T follicular helper cell (primary cell): ENCODE measurements at places on chromosomes 11 and 22.

DNA sequence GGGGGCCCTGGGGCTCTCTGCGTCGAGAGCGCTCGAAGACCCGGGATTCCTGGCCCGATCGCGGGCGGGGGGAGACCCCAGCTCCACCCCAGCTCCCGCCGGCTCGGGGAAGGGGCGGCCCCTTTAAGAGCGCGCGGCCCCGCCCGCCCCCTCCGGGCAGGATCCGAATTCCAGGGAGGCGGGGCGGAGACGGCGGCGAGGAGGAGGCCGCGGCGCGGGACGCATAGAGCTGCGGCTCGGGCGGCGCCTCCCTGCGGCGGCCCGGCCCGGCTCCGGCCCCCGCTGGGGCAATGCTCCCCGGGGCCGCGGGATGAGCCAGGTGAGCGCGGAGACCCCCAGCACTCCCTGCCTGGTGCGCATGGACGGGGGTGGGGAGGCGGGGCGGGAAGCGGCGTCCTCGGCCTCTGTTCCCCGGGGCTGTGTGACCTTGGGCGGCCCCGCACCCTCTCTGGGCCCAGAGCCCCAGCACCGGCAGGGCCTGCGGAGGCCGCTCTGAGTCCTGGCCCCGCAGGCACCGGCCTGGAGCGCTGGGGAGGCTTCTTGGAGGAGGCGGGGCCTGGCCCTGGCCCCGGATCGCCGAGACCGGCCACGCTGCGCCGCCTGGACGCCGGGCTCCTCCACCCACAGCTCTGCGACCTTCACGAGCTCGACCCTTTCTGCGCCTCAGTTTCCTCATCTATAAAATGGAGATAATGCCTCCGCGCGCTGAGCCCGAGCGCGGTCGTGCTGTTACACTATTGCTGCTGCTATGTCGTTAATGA, 565 bp downstream of the GAS2L1 start:
- peak; percentile 22 for DNase-seq

- no peak for DNase-seq
These were observed 64.2 kb downstream of the SLC36A4 start for GRCh38 chr11:93133488-93134109.

GRCh38 chr11:67371911-67372320, 1.5 kb downstream of the CLCF1 start:
- DNase-seq = no peak

DNA sequence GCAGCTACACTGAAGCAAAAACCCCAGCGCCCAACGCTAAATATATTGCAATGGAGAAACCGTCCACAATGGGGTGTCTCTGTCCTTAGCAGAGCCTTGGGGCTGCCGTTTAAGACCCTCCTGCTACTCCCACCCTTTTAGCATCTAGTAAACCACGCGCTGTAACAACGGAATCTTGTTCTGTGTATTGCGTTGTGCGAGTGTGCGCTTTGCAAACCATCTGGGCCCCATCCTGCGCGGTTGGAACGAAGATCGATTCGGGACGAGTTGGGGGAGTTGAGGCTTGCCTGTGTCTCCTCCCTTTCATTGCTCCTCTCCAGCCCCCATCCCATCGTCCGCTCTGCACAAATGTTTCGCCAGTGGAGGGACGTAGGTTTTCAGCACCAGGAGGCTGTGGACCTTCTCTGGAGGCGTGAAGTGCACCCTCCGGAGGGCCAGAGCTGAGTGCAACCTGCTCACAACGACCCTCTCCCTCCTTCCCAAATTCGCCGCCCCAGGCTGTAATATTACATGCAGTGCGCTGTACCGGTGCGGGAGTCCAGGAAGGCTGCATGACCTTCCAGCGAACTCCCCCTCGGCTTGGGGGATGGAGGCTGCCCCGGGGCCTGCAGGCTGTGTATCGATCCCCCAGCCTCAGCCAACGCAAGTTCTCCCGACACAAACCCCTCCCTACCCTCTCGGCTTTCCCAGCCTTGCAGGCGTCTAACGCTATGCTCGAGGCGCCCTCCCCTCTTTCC, 1.6 kb upstream of the KMT2A start:
- peak; percentile 2 for DNase-seq

- no peak for DNase-seq
These were observed 59.9 kb downstream of the GRIK4 start for GRCh38 chr11:120571476-120571875.

DNA sequence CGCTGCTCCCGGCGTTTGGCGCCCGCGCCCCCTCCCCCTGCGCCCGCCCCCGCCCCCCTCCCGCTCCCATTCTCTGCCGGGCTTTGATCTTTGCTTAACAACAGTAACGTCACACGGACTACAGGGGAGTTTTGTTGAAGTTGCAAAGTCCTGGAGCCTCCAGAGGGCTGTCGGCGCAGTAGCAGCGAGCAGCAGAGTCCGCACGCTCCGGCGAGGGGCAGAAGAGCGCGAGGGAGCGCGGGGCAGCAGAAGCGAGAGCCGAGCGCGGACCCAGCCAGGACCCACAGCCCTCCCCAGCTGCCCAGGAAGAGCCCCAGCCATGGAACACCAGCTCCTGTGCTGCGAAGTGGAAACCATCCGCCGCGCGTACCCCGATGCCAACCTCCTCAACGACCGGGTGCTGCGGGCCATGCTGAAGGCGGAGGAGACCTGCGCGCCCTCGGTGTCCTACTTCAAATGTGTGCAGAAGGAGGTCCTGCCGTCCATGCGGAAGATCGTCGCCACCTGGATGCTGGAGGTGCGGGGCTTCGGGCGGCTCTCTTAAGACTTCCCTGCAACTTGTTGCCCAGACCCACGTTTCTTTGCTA, at the start of gene CCND1:
CCND1 (plus strand) TSS at position 162 of the 587 bp plus-strand sequence; CDS start at position 320, 158 bp downstream.
- peak; percentile 8 for DNase-seq

- no peak for DNase-seq
These were observed 23.4 kb upstream of the BDNF start for GRCh38 chr11:27723687-27724086.

DNA sequence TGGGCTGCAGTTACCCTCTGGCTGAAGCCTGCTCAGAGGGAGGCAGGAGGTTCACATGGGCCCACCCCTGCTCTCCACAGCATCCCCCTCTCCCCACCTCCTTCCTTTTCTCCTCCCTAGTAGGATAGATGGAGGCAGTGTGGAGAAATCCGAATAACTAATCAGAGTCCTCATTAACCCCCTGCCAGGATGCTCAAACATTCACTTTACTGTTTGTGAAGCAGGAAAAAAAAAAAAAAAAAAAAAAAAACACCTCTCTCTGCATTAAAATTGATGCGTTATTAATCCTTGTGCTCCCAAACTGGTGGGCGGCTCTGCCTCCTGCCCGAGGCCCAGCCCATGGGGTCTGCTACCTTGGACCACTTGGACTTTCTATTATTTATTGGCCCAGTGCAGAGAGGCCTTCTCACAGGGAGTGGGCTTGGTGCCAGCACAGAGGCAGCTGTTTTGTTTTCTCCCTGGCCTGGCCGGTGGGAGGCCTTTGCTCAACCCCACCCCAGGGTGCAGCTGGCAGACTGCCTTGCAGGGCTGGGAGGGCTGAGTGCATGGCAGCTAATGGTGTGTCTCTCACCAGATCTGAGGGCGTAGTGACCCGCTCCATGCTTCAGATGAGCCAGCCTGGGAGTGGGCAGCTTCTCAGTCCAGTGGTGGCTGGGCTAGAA, 150.7 kb downstream of the PKNOX2 start:
- no peak for DNase-seq

DNA sequence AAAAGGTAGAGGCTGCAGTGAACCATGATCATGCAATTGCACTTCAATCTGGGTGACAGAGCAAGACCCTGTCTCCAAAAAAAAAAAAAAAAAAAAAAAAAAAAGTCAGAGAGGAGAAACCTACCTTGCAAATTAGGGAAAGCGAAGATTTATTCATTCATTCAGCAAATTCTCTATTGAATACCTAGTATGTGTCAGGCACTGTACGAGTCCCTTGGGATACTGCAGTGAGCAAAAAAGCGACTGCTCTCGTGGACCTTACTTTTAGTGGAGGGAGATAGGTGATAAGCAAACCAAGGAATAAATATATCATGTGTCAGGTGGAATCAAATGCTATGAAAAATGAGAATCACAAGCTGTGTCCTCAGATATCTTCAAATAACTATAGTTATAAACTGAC, 101.3 kb downstream of the STIM1 start:
- no peak for DNase-seq

DNA sequence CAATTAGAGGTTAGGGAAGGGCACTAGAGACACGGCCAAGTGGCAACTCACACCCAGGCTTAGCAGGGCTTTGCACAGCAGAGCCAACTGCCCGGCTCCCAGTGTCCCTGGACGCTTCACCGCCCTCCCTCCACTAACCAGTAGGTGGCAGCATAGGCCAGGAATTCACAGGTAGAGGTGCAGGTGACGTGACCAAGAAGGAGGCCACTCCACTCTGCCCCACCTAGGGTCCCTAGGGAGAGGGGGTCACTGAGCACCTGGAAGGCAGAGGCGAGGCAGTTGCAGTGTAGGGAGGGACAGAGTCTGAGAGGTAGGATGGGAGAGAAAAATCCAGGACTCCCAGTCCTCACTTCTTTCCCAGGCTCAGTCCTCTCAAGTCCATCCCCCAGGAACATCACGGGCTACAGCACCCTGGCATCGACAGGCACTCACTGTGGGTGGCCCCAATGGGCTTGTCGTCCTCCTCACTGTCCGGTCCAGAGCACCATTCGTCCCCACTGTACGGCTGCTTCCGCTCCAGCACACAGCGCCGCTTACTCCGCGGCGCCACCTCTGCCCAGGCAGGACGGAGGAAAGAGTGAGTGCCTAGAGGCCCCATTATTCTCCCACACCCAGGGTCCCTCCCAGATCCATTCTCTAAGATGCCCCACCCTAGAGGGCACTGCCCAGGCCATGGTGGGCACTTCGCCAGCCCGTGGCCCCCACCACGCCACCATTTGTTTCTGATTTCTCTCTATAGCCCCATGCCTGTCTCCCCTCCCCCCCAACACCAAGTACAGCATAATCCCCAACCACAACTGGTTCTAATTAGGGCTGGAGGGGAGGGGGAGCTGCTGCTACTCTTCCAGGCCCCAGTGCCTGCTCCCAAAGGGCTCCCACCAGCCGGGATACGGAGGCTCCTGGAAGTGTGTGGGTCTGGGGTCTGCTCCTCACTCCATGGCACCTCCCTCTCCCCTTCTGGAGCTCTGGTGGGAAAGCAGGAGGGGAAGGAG, 18.4 kb downstream of the BCL9L start:
- peak; percentile 76 for DNase-seq

GRCh38 chr22:23750367-23750713, 572 bp downstream of the ZNF70 start:
- no peak for DNase-seq

DNA sequence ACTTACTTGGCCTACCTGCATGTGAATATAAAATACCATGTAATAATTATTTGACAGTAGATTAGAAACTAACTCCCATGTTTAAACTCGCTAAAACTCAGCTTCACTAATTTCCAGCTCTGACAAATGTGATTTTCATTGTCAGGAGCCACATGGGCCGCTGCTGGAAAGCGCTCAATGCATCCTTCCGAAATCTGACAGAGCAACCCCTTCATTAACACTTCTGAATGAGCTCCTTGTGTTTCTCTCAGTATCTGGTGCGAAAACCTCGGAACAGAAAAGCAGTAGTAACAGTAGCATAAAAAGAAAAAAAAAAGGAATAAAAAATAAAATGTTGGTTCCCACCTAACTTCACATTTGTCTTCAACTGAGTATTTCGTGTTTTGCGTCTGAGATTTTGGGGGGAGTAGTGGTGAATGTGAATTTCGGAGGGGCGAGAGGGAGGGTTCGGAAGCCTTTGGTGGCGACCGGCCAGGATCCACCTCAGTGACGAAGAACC, 710 bp downstream of the MTCH2 start:
- DNase-seq = no peak

- DNase-seq = no peak
These were observed 128.9 kb downstream of the CCDC34 start for GRCh38 chr11:27234043-27234668.

DNA sequence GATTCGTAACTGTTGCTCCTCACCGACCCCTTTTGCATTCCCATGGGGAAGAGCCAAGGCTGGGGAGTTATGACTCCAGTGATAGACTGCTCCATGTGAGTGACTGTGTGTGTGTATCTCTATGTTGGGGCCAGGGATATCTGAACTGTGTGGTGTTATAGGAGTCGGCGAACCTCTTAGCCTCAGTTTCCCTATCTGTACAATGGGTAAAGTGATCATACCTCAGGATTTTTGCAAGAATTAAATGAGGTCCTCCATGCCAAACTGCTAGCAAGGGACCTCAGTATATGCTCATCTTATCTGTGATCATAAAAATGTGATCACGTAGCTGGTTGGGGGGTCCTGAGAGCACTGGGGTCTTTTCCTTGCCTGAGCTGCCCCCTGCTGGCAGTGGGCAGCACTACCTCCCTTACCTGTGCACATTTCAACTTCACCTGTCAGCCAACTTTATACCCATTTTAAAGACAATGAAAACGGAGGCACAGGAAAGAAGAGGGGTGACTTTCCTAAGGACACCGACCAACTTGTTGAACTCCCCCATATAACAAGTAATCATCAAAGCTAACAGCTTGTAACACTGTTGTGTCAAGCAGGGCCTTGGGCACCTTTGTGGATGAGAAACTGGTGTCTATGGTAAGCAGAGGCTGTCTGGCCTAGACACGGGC, 1.4 kb upstream of the DPP3 start:
- DNase-seq = no peak

GRCh38 chr22:22800716-22801115, 86.9 kb upstream of the IGLL5 start:
- no peak for DNase-seq

DNA sequence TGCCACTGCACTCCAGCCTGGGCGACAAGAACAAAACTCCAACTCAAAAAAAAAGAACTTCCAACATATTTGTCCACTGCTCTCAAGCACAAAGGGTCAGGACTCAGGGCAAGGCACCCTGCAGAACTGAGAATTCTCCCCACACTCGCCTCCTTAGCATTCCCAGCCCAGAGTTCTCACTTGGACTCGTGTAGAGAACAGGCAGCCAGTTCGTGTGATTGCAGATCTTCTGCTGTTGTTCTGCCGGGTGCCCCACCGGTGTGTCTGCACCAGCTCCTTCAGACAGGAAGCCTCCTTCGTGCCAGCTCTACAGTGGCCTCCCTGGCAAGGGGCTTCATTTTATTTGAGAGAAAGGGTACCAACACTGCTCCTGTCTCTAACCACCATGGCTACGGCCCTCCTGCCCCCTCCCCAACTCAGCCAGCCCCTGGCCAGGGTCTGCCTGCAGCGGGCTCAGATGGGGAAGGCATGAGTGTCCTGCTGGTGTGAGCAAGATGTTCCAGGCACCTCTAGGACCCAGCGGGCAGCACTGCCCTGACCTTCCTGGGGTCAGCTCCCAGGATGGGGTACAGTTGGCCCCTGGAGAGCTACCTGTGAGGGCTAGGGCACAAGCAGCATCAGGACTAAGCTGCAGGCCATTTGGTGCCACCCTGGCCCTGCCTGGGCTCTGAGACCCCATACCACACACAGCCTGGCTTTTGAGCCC, 19.5 kb upstream of the SCGB1A1 start:
- no peak for DNase-seq
